ENCODE measurements at places on chromosomes 12 and 14. TPM values are rescaled to one million over a fixed set of nuclear protein-coding genes. Genes with fewer than 3 reads are reported as not detected.

The SLC25A21 gene
- 1.5 TPM for polyA plus RNA-seq

The DPF3 gene
- 18.1 TPM for polyA plus RNA-seq

The PRH2 gene
- polyA plus RNA-seq: not detected

The SDR9C7 gene
- polyA plus RNA-seq: not detected

The NPFF gene
- not detected for polyA plus RNA-seq

DNA sequence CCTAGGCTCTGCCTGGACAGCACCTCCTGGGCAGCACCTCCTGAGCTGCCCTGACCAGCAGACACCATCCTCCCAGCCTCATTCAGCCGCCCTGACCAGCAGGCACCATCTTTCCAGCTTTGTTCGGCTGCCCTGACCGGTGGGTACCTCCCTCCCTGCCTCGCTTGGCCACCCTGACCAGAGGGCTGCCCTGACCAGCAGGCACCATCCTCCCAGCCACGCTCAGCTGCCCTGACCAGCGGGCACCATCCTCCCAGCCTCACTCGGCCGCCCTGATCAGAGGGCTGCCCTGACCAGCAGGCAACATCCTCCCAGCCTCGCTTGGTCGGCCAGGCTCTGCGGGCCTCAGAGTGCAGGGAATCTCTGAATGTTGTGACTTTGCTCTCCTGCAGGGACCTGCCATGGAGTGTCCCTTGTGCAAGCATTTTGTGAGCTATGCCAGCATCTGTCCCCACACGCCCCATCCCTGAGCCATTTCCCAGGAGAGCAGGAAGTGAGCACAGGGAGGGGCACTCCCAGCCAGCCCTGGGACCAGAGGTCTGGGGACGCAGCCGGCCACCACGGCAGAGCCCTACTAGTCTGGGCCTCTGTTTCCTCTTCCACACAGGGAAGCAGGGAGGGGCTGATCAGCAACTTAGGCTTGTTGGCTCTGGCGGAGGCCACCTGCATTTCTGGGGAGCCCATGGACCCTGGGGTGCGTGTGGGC lies 265.5 kb downstream of the SEC23A start:
- DNase-seq: no peak

- peak; percentile 58 for DNase-seq
Observed at GRCh38 chr14:62117010-62117750, 355.0 kb downstream of the SNAPC1 start.

- DNase-seq: no peak
Observed at GRCh38 chr14:50015716-50016115, 100.7 kb downstream of the VCPKMT start.

GRCh38 chr12:106137530-106138356 lies 1.0 kb downstream of the NUAK1 start:
- DNase-seq: no peak

DNA sequence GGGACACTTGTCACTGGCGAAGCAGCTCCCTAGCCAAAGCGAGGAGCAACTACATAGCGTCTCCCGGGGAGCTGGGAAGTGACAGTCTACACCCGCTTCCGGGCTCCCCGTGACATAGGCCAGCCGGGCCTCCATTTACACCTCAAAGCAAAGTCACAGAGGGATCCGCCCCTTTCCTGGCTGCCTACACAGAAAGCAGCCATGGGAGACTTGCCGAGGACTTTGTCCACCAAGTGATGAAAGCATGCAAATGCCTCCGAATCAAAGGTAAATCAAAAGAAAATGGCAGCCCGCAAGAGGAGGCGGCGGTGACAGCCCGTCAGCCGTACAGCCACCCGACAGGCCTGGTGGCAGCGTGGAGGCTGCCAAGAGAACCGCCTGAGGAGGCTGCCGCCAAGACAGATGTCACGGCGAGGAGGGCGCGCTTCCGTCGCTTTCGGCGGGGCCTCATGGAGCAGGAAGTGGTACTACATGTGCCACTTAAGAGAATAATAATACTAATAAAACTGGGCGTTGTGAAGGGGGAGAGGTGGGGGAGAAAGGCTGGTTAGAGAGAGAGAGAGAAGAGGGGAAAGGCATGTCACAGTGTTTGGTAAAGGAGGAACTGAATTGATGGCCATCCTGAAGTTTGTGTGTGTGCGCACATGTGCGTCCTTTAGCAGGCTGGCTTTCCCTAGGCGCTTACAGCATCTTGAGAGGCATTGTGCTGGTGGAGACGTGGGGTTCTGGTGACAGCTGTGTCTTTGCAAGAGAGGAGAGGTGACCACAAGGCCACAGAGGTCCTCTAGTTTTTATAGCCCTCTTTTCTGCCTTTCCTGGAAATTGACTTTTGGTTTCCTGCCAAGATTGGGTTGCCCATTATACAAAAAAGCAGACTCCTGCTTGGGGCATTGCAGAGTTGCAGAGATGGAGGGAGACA lies 661.7 kb downstream of the VRK1 start:
- DNase-seq: no peak

GRCh38 chr14:58641509-58641908 lies 3.7 kb downstream of the DACT1 start:
- DNase-seq: no peak

DNA sequence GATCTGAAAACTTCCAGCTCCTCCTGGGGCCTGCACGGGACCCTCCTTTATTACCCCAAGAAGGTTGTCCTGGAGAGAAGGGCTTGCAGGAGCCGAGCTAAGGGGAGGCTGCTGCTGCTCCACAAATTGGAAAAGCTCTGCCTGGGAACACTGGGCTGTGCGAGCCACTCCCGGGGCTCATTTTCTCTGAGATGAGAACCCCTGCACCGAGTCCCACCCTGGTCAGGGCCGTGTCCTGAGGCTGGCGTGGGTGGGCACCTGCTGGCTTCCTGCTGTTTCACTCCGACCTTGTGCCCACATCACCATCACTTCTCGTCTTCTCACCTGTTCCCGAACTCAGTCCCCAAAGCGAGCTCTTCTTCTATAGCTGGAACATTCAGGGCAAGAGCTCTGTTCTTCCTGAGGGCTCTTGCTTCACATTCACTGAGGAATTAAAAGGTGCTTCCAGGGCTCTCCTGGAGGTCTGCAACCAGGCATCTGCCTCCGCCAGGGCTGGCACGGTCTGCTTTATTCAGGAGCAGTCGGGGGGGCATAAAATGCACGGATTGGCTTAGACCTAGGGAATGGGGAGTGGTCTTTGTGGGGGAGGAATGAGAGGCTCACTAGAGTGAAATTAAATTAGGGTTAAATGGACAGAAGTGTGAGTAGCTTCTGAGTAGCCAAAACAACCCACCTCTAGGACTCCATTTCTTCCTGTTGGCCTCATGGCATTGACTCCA lies 98.5 kb downstream of the ADGRD1 start:
- no peak for DNase-seq

DNA sequence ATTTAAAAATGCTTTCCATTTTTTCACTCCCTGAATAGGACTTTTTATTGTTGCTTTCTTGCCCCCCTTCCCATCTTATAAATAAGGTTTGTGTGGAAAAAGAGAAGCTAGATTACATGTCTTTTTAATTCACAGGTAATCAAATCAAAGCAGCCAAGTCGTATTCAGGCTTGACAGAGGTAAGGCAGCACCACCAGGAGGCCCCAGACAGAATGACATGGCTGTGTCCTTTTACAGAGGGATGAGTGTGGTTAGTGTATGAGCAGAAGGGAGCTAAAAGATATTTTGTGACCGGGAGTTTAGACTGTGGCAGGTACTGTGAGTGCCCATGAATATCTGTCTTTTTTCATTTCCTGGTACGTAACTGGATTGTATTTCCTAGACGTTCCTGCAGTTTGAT lies 596.1 kb downstream of the ETNK1 start:
- no peak for DNase-seq

- DNase-seq: no peak
Observed at GRCh38 chr14:43408472-43408871, 1098.6 kb downstream of the FSCB start.

DNA sequence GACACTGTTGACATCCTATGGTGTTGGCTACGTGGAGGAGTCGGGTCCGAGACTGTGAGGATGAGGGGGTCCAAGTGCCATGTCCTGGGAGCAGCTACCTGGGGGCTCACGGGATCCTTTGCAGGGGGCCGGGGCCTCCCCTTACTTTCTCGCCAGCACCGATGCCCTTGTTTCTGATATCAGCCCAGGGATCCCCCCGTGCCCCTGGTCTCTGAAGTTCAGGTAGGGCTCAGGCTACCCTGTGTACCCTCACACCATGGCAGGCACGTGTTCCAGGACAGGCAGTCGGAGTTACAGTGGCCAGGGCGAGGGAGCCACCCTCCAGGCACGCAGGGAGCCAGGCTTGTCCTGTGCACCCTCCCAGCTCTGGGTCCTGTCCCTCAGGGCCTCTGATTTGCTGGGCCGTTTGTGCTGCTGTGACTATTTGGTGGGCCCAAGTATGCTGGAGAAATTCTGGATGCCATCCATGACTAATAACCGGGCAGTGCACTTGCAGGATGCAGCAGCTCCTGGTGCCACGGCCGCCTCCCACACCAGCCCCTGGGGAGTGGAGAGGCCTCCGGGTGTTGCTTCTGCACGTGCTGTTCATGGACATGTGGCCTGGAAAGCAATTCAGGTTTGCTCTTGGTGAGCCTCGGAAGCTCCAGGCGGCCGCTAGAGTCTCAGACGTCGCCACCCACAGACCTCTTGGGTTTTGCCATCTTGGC lies 93.1 kb upstream of the SFSWAP start:
- no peak for DNase-seq

- DNase-seq: no peak
Observed at GRCh38 chr12:124109760-124110159, 136.7 kb downstream of the ZNF664 start.

DNA sequence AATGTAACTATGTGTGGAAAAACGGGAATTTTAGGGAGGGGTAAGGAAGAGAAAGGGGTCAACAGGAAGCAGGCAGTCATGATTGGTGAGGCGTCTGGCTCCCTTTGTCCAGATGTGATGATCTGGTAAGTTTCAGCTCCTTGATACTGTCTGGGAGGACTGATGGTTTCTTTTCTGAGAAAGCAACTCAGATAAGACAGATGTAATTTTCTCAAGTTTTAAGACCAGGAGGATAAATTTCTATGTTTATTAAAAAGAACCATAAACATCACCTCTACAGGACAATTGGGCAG lies 21.9 kb upstream of the AMN1 start:
- no peak for DNase-seq

GRCh38 chr12:57896434-57897201 lies 44.7 kb upstream of the ATP23 start:
- DNase-seq: peak; percentile 37

DNA sequence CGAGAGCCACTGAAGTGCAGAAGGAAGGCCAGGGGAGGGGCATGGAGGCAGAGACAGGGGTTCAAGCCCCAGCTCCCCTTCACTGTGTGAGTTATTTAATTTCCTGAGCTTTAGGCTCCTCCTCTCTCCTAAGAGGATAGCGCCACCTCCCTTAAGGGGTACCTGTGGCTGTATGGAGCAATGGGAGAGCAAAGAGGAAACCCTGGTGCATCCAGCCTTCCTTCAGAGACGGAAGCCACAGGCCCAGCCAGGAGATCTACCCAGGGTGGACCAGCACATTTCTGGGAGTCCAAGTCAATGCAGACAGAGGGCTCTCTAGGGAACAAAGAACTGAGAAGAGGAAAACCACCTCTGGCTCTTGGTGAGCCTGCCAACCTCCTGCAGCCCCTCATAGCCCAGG lies 90.3 kb downstream of the ZFP36L1 start:
- no peak for DNase-seq

DNA sequence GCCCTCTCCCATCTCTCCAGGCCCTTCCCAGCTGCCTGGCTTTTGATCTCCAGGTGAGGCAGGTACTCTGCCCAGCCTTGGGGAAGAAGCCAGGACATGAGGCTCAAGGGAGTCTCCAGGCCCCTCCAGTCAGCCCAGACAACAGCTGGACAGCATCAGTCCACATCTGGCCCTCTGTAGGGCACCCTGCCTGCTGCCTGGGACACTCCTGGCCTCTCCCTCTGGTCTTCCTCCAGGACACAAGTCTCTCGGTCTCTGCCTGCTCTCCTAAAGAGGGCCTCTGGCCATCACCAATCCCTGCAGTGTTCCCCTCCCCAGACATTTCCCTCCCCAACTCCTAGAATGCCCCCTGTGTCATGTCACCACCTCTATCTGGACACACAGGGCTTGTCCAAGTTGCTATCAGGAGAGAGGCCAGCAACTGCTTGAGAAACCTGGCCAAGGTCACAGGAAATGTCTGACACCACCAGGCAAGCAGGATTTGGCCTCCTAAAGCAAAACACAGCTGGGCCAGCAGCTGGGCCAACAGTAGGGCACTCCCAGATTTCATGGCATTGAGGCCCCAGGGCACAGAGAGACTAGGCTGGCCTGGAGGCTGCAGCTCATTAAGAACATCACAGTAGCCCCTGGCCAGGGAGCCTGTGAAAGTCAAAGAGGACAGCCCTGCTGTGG lies 29.0 kb downstream of the LTBP2 start:
- DNase-seq: no peak

DNA sequence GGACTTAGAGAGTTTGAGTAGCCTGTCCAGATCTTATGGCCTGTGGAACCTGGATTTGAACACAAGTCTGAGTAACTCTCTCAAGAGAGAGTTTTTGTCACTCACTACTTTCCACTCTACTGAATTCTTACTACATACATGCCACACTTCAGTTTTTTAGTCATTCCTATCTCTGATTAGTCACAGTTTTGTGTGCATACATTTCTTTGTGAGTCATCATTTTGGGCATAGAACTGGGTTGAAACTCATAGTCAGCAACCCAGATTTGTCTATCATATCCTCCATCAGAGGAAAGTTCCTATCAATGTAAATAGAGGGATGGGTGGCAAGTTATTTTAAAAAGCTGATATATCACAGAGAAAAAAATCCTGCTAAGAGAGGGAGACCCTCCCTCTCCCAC lies 42.9 kb downstream of the FLRT2 start:
- DNase-seq: peak; percentile 32

- no peak for DNase-seq
Observed at GRCh38 chr14:103026988-103027387, 30.4 kb downstream of the CDC42BPB start.

DNA sequence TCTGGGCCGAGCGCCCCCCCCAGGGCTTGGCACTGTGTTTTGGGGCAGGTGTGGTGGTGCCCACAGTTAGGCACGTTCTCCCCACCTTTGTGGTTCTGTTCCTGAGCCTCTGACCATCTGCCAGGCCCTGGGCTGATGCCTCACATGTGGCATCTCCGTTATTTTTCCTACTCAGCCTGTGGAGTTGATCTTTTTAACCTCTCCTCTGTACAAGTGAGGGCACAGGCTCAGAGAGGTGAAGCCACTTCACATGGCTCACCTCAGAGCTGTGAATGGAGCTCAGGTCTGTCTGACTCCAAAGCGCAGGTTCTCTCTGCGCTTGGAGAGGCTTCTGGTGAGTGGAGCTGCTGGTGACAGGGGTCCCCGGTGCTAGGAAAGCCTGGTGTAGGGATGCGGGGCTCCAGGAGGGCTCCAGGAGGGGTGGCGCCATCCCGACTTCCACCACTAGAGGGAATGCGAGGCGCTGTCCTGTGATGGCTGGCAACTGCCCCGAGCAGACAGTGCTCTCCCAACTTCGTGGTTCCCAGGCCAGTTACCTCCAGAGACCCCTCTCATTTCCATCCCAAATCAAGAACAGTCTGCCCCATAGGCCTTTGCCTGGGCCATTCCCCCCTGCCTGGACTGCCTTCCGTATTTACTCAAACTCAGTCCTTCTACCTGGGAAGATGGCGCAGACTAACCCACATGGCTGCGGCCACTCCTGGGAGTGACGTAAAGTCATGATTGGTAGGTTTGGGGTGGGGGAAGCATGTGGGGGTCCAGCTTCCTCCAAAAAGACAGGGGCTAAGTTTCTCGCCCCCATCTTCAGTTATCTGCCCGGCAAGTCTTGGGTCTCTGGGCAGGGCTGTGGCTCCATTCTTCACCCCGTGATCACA lies 9.9 kb downstream of the BCL7A start:
- DNase-seq: no peak

GRCh38 chr12:124796303-124796960 lies 67.2 kb downstream of the SCARB1 start:
- DNase-seq: no peak

- DNase-seq: no peak
Observed at GRCh38 chr12:109461049-109461845, 15.9 kb downstream of the KCTD10 start.

GRCh38 chr12:52190860-52191729 lies 719 bp downstream of the KRT80 start:
- DNase-seq: no peak

All from AG04450 (cell line).